ENCODE measurements at places on chromosomes 4 and X.

GRCh38 chr4:112896609-112897190 lies 152.8 kb upstream of the ANK2 start:
- DNase-seq, result no peak

GRCh38 chr4:146029147-146029546 lies 90.5 kb upstream of the ZNF827 start:
- DNase-seq, result no peak

DNA sequence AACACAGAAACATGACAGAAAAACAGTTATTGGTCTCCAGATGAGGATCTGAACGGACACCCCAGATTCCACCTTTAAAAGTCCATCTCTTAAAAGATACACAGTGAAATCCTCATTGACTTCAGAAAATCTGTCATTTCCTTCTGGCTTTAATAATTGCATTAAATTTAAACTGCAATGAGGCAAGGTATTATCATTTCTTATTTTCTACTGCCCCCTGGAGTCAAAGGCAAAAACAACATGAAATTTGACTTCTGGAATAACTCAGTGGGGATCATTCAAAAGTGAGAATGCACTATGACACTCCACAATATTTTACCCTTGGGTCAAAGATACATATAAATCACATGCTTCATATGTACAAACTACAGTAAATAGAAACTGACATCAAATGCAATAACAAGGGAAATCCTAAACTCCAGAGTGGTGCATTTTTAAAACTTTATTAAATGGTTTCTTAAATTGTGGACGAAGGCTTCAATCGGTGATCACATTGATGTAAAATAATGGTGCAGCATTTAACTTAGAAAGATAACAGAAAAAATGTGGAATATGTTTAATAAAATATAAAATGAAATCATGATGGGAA lies 56.4 kb upstream of the SPANXN1 start:
- DNase-seq, result no peak

DNA sequence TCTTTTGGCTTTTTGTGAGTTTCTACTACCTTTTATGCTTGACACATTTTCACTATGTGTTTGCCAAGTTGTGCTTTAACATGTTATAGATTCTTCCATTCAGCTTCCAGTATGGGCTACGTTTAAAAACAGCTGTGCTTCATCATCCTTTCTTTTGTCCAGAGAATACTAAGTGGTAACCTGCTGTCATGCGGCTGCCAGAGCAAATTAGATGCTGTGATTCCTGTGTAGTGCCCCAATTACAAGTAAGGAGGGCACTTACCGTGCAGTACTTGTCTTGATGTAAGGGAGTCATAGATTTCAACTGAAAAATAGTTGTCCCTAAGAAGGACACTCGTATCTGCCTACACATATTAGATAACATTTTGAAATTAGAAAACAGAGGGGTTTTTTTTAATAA lies 531.8 kb upstream of the GALNTL6 start:
- DNase-seq, result no peak

- no peak for DNase-seq
Measured at GRCh38 chr4:766559-767283, 59.2 kb downstream of the CPLX1 start.

GRCh38 chr4:147991543-147992283 lies 259.8 kb downstream of the ARHGAP10 start:
- no peak for DNase-seq

DNA sequence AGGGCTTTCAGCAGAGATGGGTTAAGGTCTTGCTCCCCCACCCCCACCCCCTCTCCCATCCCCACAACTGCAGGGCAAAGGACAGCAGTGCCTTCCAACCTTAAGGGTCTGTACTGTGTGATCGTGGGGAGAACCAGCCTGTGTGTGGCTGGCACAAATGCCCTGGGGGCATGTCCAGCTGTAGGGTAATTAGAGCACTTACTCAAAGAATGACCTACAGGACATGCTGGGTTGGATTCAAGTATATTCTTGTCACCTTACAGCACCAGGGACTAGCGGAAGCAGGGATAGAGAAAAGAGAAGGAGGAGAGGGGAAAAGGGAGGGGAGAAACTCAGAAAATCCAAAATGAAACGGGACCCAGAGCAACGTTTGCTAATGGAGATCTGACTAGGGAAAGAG lies 191.3 kb upstream of the GATB start:
- no peak for DNase-seq

- no peak for DNase-seq
Measured at GRCh38 chrX:71993371-71993770, 82.7 kb downstream of the NHSL2 start.

- no peak for DNase-seq
Measured at GRCh38 chr4:82774711-82775171, 23.9 kb downstream of the SCD5 start.

DNA sequence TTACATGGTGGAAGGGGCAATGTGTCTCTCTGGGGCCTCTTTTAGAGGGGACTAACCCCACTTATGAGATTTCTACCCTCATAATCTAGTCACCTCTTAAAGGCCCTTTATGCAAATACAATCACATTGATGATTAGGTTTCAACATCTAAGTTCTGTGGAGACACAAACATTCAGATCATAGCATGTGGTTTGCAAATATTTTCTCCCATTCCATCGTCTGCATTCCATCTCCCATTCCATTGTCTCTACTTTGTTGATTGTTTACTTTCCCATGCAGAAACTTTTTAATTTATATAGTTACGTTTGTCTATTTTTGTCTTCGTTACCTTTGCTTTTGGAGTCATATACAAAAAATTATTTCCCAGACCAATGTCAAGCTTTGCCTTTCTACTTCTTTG lies 927.5 kb upstream of the INTU start:
- no peak for DNase-seq

GRCh38 chrX:109709129-109709631 lies 23.9 kb downstream of the ACSL4 start:
- no peak for DNase-seq

- no peak for DNase-seq
Measured at GRCh38 chrX:68868316-68868715, 39.5 kb downstream of the EFNB1 start.

DNA sequence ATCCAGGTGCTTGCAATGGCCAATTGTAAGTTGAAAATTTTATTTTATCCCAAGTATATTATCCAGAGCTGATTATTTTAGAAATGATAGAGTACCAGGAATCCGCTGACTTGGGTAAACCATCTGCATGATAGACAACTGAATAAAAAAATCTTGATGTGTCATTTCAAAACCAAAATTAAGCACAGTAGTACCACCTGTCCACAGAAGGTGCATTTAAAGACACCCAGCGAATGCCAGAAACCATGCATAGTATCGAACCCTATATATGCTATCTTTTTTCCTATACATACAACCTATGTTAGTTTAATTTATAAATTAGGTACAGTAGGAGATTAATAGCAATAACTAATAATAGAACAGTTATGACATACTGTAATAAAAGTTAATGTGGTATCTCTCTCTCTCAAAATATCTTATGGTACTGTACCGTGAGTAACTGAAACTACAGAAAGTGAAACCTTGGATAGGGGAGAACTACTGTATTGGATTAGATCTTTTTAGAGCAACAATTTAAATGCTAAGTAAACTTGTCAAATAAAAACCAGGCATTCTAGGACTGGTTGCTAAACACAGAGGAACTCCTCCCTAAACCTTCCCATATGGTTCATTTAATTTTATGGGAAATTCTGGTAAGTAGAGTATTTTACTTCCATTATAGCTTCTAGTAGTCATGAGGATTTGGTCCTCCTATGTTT lies 6.2 kb downstream of the NEIL3 start:
- DNase-seq, result no peak

DNA sequence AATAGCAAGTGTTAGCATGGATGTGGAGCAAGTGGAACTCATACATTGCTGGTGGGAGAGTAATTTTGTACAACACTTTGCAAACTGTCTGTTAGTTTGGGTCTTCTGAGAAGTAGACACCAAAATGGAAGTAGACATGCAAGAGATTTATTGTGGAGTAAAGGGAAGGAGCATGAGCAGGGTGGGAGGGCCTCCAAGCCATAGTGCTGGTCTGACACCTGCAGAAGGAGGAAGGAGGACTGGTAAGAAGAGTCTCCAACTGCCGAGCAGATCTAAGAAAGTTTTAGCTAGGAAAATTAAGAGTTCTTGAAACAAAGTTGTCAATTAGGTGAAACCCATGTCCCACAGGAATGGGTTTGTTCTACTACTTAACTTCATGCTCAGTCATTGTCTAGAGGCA lies 64.0 kb upstream of the DDIT4L start:
- no peak for DNase-seq

GRCh38 chrX:110180928-110181310 lies 137.0 kb downstream of the AMMECR1 start:
- no peak for DNase-seq

- no peak for DNase-seq
Measured at GRCh38 chr4:186644737-186645261, 78.9 kb downstream of the FAT1 start.

- no peak for DNase-seq
Measured at GRCh38 chr4:23058165-23058776, 365.5 kb downstream of the GBA3 start.

- DNase-seq, result peak; percentile 14
Measured at GRCh38 chrX:41481264-41482109, 34.3 kb downstream of the NYX start.

- no peak for DNase-seq
Measured at GRCh38 chr4:151226004-151226932, 50.7 kb upstream of the PRSS48 start.

DNA sequence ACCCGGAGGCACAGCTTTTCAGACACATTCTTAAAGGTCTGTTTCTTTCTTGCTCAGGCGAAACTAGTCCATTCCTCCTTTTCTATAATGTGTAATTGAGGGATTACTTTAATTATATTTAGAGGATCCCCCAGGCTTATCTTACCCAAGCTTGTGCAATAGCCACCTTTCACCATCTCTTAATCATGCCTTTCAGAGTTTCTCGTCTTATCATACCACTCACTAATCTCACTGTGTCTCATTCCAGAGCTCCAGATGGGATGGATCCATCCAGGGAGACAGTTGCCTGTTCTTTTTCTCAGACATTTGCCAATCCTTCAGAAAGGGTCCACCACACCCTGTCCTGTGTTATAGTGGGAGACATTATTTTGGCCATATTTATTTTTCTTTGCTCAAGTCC lies 12.5 kb downstream of the SPARCL1 start:
- DNase-seq, result no peak

GRCh38 chrX:83535417-83536196 lies 27.5 kb downstream of the POU3F4 start:
- no peak for DNase-seq

GRCh38 chr4:19300213-19300612 lies 951.5 kb upstream of the SLIT2 start:
- DNase-seq, result no peak

DNA sequence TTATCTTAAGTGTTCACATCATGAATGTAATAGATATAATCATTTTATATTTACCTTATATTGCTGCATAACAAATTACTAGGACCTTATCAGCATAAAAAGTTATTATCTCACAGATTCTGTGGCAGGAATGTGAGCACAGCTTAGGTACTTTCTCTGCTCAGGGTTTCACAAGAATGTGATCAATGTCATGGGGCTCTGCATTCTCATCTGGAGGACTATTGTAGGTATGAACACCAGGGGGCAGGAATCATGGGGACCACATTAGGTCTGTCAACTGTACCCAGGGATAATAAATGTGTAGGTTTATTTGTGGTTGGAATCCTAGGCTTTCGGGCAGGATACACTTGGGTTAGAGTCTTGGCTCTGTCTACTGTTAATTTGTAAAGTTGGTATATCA lies 519.2 kb downstream of the ARAP2 start:
- DNase-seq, result no peak

- DNase-seq, result no peak
Measured at GRCh38 chr4:36325926-36326325, 44.5 kb downstream of the DTHD1 start.

DNA sequence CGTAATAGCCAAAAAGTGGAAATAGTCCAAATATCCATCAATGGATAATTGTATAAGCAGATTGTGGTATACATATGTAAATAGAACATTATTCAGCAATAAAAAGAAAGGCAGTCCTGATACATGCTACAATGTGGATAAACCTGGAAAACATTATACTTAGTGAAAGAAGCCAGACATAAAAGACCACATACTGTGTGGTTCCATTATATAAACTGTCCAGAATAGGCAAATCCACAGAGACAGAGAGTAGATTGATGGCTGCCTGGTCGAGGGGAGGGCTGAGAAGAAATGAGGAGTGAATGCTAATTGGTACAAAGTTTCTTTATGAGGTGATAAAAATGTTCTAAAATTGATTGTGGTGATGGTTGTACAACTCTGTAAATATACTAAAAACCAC lies 397.4 kb upstream of the RPS6KA3 start:
- DNase-seq, result no peak

DNA sequence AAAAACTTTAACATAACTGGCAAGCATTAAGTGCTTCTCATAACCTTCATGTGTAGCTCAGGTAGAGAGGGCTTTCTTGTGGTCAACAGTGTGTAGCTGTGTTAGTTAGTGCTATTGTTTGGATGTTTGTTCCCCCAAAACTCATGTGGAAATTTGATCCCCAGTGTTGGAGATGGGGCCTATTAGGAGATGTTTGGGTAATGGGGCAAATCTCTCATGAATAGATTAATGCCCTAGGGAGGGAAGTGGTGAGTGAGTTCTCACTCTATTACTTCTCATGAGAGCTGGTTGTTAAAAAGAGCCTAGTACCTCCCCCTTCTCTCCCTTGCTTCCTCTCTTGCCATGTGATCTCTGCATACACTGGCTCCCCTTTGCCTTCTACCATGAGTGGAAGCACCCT lies 16.5 kb upstream of the SLC25A43 start:
- no peak for DNase-seq

GRCh38 chr4:185870366-185870765 lies 58.4 kb upstream of the SORBS2 start:
- DNase-seq, result no peak

DNA sequence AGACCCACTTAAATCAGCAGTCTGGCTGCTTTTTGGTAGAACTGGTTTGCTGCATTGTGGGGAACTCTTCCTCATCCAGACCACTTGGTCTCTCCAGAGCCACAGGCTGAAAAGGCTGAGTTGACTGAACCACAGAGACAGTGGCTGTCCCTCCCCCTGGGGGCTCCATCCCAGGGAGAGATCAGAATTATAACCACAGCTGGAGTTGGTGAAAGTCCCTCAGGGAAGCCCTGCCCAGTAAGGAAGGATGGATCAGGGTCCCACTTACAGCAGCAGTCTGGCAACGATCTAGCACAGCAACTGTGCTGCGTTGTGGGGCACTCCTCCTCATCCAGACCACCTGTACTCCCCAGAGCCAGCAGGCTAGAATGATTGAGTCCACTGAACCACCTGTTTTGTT lies 212.7 kb downstream of the SOX3 start:
- no peak for DNase-seq
